Thyroid gland (tissue), 4 donors: ENCODE measurements at places on chromosomes 2 and 18.

DNA sequence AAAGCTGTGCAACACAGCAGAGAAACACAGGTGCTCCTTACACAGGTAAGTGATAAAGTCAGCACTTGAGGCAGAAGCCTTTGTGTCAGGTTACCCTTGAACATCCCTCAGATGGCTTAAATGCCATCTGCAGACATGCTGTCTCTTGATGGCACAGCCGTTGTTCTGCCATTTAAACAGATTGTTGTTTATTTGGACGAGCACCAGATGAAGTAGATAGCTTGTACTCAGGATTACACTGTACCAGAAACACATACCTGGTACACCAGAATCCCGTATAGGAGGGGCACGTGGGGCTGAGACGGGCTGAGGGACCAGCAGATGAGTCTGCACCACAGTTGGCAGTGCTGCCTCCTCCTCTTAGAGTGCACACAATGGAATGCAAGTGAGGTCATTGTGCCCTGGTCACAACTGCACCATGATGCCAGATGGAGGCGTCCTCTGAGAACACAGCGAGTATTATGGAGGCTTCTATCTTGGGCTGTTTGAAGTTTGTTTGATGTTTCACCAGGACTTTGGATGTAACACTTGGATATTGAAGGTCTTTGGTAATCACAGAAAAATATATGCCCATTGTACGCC is 143.0 kb downstream of the TANC1 start:
- no peak for DNase-seq

DNA sequence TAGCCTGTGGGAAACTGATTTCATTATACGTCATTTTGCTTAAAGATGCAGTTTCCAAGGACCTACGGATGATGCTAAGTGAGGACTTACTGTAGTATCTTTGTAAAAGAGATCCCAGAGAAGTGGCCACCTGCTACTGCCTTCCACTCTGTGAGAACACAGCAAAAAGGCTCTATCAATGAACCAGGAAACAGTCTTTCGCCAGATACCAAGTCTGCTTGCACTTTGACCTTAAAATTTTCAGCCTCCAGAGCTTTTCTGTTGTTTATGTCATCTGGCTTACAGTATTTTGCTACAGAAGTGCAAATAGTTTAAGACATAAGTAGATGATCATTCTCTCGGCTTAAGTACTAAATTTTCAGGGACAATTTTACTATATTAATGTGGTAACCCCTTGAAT is 847.9 kb upstream of the CHAC2 start:
- DNase-seq, result no peak

DNA sequence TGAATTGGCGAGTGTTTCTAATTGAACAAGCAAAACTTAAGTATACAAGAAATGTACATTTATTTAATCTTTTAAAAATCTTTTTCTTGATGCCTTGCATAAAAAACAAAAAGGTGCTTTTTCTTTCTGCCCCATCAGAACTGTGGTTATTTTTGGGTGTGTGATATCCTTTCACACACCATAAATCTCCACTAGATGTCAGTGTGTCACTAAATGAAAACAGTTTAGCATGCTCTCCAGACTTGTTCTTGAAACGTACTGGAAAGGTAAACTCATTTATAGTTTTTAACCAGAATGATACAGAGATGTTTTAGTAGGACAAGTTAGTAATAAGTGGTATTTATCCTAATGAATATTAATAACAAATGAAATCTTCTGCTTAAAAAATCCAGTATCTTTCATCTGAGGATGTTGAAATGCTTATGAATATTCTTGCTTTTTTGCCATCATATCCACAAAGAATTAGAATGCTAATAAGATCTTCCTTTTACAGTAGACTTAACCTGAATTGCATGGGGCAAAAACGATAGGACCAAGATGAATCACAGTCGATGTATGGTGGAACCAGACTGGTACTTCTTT is 96.8 kb downstream of the UBE2E3 start:
- DNase-seq, result no peak

GRCh38 chr2:68698567-68699377 is 35.8 kb upstream of the ARHGAP25 start:
- DNase-seq, result no peak

DNA sequence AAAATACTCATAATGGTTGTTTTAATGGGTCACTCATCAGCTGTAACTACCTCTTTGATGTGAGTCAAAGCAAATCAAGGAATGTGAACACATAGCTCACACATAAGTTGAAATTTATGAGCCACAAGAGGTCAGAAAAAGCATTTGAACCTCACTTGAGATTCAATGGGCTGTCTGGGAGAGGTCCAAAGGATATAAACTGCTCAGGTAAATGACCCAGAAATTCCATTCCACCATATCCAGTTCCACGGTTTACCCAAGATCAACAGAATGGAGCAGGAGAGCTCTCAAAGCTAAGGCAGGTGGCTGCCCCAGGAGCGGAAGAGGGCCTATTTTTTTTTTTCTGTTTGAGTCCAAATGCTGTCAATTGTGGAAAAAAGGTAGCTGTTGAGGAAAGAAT is 464.1 kb downstream of the TNS1 start:
- DNase-seq, result peak; percentile 38

DNA sequence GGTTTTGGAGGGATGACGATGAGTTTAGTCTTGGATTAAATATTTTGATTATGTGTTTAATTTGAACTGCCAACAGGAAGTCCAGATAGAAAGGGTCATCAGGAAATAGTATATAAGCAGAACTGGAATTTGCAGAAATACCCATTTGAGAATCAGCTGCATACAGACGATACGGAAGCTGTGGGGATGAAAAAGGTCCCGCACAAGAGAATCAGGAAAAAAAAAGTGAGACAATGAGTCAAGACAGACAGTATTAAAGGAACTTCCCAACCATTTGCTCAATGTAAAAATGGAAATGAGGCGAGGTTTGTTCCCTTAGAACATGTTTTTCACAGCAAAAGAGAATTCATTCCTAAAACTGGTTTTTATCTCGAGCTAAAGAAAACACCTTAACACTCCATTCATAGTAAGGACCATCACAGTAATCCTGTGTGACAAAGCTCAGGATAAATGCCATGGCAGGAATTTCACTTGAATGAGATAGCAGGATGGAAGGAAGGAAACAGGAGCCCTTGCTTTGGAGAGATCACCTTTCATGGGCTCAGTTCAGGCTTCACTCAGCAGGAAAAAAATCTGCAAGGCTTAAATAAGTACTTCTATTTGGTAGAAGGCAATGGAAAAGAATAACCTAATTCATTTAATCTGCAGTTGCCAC is 29.3 kb downstream of the BCL2 start:
- no peak for DNase-seq

DNA sequence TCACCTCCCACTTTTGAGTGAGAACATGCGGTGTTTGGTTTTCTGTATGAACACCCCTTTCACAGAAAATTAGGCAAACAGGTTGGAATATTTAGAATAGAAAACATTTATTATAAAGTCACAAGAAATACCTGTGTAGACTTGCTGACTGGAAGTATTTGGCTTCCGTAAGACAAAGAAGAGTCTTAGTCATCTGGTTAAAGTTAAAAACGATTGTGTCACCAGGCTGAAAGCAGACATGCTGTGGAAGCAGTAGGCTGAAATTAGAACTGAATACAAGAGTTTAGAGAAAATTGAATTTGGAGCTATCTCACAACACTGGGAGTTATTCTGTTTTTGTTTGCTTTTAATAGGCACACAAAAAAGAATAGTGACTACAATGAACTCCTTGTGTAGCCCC is 16.2 kb upstream of the CLASP1 start:
- DNase-seq, result no peak

DNA sequence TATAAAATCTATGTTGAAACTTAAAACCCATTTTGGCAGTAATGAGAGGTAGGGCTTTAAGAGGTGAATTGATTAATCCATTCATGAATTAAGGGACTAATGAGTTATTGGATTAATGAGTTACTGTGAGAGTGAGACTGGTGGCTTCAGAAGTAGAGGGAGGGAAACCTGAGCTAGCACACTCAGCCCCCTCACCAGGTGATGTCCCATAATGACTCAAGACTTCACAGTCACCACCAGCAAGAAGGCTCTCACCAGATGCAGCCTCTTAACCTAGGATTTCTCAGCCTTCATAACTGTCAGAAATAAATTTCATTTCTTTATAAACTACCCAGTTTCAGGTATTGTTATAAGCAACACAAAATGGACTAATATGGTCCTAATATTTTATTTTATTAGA is 621.7 kb upstream of the ACVR2A start:
- no peak for DNase-seq

DNA sequence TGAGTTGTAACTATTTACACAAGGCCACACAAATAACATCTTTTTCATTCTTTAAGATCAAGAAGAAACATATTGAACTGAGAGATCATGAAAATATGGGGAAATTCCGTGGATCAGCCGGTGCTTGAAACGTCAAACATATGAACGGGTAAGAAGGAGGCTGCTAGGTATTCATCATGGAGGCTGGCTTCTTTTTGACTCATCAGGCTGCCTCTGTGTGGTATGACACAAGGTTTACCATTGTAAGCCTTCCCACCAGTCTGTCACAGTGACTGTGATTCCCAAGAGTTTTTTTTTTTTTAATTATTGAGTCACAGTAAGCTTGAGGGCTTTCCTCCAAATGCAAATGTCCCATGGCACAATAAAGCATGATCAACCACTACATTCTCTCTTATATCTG is 506.9 kb downstream of the BCL11A start:
- DNase-seq, result no peak

GRCh38 chr2:182522405-182522896 is 95.6 kb upstream of the PDE1A start:
- peak; percentile 22 for DNase-seq

GRCh38 chr2:241842620-241843211 is 16.0 kb downstream of the PDCD1 start:
- peak; percentile 25 for DNase-seq

GRCh38 chr2:220619525-220620220 is 952.4 kb downstream of the EPHA4 start:
- no peak for DNase-seq

DNA sequence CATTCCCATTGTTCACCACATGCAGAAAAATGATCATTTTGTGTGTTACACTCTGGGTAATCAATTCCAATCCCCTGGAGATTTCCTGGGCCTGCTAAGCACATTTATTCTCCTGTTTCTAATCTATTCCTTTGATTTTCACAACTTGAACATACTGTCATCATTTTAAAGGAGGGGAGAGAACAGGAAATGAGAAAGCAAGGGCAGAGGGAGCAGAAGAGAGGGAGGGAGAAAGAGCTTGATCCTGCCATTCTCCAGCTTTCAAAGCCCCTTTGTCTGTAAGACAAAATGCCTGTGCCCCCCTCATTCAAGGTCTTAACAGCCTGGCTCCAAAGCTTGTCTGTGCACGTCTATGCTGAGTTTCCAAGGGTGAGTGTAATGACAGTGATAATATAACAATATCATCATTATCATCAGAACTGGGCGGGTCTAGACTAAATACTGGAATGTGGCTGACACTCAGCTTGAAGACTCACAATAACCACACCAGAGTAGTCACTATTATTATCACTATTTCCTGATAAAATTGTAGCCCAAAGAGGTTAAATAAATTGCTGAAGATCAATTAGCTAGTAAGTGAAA is 164.4 kb upstream of the KLHL29 start:
- no peak for DNase-seq

- no peak for DNase-seq
These were observed 79.0 kb upstream of the WDR75 start for GRCh38 chr2:189362283-189362682.

- DNase-seq, result no peak
These were observed 19.2 kb downstream of the ABI2 start for GRCh38 chr2:203347375-203347774.

DNA sequence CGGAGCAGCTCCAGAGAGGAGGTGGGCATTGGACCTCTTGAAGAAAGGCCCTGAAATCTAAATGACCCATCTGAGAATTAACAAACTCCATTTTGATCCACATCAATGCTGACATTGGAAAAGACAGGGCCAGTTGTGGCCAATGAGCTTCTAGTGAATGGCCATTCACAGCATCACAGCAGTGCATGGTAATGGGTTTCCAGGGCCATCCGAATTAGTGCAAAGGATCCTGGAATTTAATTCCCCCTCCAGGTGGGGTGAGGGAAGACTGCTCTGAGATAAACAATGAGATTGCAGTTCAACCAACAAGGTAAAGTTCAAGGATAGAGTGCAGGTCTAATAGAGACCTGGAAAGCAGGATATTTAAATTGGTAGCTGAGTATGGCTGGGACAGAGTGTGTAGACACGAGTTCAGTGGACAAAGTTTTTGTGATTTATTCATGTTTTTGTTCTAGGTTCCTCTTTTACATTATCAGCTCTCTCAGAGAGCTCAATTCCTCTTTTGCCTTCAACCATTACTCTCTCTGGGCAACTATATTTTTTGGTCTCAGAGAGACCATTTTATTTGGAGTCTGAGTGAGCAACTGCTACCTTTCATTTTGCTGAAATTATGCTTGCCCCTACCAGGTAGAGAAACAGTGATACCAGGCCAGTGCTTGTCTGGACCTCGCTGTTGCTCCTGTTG is 5.0 kb downstream of the TACR1 start:
- DNase-seq, result no peak

- no peak for DNase-seq
These were observed 92.8 kb downstream of the COLEC12 start for GRCh38 chr18:407626-408224.

DNA sequence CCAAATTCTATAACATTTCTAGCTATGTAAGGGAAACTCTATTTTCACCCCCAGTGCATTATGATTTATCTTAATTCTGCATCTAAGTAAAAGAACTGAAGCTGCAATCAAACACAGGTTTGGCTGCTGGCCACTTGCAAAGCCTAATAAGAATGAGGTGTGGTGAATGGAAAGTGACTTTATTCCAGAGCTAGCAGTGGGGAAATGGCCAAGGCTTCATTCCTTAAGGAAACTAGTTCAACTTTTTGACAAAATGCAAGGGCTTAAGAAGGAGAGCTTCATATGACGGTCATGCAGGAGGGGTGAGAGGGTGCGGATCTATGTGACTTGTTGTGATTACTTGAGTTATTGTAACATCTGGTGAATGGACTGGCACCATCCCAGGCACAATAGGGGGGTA is 1802.0 kb downstream of the SUCLG1 start:
- DNase-seq, result no peak

- DNase-seq, result no peak
These were observed 122.3 kb downstream of the GLI2 start for GRCh38 chr2:120857931-120858330.

- no peak for DNase-seq
These were observed 250.6 kb downstream of the LTBP1 start for GRCh38 chr2:33197198-33197938.

DNA sequence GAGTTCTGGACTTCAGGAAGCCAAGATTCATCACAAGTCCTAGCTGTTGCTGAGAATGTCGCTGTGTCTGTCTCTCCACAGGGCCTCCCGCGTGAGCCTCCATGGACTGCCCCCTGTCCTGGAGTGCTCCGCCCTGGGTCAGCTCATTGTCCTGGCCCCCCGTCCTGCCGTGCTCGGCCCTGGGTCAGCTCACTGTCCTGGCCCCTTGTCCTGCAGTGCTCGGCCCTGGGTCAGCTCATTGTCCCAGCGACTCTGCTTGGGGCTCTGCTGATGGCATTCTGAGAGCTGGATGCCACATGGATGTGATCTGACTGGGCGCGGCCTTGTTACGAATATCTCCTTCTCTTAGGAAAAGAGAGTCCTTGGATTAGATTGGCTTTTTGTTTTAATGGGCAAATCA is 78.5 kb downstream of the EIPR1 start:
- DNase-seq, result no peak

GRCh38 chr2:20282916-20283592 is 58.1 kb upstream of the SDC1 start:
- peak; percentile 76 for DNase-seq
